ENCODE measurements at places on chromosomes 12 and 14.

DNA sequence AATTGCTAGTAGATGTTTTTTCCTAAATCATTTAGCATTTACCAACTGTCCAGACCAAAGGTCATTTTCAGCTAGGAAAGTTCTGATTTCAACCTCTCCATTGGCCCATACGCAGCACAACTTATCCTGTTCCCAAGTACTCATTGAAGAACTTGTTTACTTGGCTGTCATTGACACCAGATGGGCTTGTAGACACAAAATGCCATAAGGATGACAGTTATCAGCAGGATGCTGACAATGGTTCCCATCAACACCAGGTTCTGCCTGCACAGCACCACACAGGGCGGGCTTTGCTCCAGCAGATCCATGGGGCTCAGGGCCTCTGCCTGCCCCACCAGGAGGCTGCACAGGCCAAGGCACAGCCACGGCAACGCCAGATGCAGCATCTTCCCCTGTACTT, 36.5 kb upstream of the TMPRSS12 start:
- DNase-seq = no peak

DNA sequence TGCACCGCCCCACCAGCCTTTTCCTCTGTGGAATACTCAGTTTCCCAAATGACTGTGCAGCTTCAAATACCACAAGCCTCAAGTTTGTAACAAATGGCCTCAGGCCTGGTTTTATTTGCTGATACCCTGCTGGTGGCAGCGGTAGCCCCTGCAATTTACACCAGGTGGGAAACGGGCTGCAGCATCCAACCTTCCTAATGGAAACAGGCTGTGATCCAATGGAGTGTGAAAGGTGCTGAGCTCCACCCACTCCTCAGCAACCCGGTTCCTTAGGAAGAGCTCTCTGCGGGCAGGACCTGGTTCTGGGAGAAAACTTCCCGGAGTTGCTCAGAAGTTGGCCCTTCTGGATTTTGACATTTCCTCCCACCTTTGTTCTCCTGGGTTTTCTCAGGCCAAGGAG, 41.7 kb upstream of the LTA4H start:
- no peak for DNase-seq

GRCh38 chr14:90999299-90999698, 61.1 kb downstream of the RPS6KA5 start:
- no peak for DNase-seq

DNA sequence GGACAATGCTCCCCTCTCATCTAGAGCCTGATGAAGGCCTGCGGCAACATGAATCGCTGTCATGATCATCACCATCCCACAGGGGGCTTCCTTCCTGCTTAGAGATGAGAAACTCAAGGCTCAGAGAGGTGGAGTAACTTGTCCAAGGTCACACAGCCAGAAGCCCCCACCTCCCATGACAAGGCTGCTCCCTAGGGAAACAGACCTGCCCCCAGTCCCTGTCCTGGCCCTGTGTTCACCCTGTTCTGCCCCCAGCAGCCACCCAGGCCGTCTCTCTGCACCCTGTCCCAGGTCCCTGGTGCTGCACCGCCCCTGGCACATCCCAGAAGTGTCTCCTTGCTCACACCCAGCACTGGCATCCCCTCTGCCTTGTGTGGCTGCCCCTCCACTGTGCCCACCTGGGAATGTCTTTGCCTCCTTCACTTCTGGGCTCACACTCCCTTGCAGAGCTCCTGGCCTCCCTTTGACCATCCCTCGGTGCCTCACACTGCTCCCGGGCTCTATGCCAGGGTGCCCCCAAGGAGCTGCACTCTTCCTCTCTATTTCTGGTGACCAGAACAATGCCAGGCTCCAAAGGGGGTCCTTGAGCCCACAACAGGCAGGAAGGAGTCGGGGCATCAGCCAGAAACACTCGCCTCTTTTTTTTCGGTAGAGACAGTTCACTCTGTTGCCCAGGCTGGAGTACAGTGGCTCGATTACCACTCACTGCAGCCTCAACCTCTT, 70.5 kb downstream of the BCL11B start:
- no peak for DNase-seq

- no peak for DNase-seq
These were observed 8.5 kb upstream of the FKBP11 start for GRCh38 chr12:48933664-48934311.

- DNase-seq = no peak
These were observed 209.5 kb upstream of the STXBP6 start for GRCh38 chr14:25259470-25259869.

GRCh38 chr14:102221026-102221425, 81.3 kb downstream of the WDR20 start:
- DNase-seq = no peak

GRCh38 chr12:120734210-120734609, 8.6 kb downstream of the ACADS start:
- no peak for DNase-seq

GRCh38 chr14:94320243-94320642, 2.9 kb downstream of the SERPINA6 start:
- DNase-seq = peak; percentile 81

GRCh38 chr12:117063162-117063911, 35.9 kb downstream of the TESC start:
- no peak for DNase-seq

GRCh38 chr12:51448618-51449256, 24.1 kb downstream of the SLC4A8 start:
- DNase-seq = no peak

DNA sequence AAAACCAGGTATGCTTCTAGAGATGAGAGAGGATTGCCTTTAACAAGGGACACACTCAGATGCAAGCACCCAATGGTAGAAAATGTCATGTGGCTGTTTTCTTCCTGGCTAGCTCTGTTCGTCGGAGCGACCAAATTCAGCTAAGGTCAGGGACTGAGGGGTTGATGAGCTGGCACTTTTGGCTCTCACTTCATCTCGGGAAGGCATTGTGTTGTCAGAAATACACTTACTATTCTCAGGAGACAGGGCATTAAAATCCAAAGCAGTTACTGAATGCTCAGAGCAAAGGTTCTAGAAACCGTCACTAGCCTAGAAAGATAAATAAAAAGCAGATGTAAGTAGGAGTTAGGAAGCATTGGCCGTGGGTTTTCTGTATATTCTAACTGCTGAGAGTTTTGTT, 275.7 kb upstream of the SSTR1 start:
- DNase-seq = no peak

- peak; percentile 13 for DNase-seq
These were observed 148.7 kb downstream of the SMOC1 start for GRCh38 chr14:70027785-70028428.
